ENCODE measurements at places on chromosomes 12 and 14.

DNA sequence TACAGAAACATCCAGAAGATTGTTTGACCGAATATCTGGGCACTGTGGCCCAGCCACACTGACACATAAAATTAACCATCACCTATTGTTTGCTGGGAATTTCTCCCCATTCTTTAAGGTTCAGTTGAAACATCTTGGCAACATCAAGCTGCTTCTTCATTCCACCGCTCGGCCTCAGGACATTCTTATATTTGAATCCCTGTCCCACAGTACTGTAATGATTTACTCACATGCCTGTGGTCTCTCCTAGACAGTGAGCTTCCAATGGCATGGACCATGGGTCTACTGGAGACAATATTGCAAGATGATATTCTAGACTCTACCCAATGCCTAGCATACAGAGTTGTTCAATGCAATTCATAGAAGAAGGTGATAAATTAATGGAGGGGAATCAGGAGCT is 56.1 kb downstream of the EMP1 start:
- DNase-seq = no peak

DNA sequence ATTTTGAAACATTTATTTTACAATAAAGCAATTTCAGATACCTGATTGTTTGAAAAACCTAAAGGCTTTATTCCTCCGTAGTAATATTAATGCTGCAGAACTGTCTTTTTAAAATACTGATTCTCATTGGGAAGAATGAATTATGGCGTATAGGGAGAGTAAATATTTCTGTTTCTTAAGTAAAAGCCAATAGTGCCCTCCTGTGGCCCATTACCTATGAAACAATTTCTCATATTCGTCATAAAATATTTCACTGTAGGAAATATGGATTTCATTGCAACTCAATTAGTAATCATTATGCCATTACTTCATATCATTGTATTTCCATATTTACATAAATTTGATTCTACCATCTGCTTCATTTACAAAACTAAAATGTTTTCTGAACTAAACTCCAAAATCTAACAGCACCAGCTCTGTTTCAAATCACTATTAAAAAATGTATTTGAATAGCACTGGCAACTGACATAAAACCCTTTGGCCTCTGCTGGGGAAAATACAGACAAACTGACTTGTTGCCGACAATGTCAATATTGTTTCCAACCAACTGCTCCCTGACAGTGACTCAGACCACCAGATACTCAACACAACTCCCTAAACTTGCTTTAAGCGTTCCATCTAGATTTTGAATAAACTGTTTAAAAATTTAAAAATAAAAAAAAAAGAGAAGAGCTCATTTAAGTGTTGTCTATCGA is 290.3 kb downstream of the NAV3 start:
- no peak for DNase-seq

DNA sequence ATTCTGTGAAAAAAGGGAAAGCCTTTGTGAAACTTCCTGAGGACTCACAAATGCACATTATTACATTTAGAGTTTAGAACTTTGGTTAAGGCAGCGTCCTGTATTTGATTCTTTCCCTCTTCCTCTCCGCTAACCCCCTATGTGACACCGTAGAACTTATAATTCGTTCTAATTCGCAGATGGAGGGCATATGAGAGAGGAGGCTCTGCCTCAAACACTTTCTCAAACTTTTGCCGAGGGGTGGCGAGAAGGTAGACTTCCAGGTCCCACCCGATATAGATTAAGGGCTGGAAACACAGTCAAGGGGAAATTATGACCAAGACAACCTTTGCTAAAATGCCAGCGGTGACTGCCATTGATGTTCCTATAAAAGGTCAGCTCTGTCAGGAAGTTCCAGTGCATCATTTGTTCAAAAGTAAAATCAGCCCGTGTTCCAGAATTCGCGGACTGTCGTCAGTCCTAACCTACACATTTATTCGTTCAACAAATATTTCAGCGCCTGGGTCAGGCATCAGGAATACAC is 904 bp upstream of the PAPOLA start:
- DNase-seq = no peak

GRCh38 chr12:39813776-39814175 is 194.2 kb upstream of the ABCD2 start:
- DNase-seq = no peak

DNA sequence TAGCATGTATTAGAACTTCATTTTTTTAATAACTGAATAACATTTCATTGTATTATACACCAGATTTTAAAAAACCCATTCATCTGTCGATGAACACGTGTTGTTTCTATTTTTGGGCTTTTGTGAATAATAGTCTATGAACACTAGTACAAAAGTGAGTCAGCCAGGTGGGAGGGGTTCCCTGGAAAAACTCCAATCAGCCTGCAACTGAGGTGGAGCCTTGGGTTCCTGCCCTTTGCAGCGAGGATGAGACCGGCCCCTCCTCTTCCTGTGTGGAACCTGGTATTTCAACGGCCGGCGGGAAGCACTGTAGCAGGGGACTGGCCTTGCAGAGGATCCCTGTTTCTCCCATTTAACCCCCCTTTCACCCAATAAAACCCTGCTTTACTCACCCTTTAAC is 56.1 kb downstream of the LMNTD1 start:
- DNase-seq = no peak

- DNase-seq = no peak
Observed at GRCh38 chr14:43647302-43647701, 859.8 kb downstream of the FSCB start.

DNA sequence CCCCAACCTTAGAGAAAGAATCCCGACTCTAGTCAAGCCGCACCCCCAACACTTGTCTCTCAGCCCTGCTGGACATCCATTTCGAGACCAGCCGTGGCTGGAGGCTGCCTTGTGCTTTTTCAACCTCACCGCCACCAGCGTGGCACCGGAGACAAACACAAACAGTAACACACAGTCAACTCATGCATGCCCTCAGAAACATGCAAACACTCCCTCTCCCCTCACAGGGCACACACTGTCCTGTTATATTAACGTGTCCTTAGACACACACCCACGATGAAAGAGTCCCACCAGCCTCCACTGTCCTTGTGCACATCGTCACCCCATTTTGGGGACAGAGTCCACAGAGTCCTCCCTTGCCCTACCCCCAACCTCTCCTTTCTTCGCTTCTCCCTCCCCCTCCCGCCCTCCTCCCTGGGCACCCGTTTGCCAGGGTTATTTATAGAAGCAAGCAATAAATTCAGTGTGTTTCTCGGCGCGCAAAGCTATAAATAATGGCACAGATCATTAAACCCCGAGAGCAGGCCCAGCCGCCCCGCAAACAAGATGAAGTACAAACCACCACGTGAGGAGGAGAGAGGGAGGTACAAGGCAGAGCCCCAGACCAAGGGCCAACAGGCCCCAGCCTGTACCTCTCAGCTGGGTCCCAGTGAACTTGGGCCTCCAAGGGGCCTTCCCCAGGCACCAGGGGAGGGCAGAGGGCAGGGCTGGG is 27.9 kb downstream of the SMUG1 start:
- no peak for DNase-seq

DNA sequence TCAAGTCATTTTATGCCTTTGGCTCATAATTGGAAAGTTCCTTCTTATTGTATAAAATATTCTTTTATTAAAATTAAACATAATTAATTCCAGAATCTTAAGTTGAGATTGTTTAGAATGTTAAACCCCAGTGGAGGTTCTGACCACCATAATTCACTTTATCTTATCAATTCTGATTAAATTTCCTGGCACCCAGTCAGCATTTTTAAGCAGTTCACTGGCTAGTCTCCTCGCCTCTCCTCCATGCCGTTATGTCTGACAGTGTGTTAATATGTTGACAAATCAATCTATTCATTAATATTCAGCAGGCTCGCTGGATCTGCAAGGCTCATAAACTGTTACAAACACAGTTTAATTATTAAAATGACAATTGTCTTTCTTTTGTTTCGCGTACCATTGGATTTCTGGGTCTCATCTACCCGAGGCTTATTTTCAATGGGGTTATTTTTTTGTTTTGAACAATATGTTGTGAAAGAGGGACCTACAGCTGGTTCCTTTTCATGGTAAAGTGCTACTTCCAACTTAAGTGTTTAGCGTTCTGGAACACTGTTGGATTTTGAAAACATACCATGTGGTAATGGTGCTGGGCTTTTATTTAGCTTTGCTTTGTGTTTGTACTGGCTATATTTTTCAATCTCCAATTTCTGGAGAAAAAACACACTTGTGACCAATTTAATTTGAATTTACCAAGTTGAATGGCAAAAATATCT is 339.7 kb downstream of the PRKD1 start:
- DNase-seq = no peak

GRCh38 chr12:88615490-88615889 is 35.2 kb upstream of the KITLG start:
- no peak for DNase-seq

DNA sequence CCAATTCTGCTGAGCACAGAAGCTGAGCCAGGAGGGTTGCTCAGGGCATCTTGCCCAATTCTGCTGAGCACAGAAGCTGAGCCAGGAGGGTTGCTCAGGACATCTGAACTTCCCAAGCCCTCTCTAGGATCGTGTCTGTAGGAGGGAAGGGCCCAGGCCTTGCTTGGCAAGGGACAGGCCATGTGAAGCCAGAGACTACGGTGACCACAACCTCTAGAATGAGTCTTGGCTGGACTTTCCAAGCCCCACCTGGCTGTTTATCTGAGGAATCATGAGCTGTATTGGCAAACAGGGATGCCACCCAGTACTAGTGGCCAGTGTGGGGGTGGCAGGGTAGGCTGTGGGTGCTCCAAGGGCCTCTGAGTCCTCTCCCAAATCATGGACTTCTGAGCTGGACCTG is 7.7 kb upstream of the SERPINA6 start:
- DNase-seq = no peak

DNA sequence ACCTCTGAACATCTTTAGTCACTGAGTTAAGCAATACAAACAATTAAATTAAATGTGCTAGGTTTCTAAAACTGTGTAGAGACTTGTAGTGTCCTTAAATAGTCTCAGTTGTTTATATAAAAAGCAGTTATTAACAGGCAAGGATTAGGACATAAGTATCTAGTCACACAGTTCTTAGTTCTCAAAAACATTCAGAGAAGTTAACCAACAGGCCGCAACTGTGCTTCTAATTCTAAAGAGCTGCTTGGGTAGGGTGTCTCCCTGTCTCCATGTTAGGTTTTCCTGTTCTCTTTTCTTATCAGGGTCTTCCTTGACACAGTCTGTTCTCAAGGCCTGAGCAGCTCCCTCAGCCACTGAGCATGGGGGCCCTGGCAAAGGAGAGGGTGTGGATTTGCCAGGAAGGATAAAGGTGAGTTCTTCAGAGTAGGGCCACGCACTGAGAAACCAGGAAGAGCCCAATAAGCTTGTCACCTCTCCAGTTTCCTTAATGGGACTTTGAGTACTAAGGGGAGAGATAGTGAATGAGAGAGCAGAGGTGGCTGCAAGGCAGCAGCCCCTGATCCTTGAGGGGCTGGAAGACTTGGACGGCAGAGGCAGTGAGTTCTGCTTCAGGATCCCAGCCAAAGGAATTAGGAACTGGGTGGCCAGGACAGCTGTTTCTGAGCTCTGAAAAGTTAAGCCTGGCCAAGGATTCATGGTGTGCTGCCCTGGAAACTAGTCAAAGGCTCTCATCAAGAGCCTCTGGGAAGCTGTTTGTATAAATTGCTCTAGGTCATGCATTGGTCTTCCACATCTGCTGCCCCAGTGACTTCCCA is 177.3 kb downstream of the MYRFL start:
- no peak for DNase-seq

- no peak for DNase-seq
Observed at GRCh38 chr12:117165342-117165741, 24.9 kb downstream of the FBXO21 start.

DNA sequence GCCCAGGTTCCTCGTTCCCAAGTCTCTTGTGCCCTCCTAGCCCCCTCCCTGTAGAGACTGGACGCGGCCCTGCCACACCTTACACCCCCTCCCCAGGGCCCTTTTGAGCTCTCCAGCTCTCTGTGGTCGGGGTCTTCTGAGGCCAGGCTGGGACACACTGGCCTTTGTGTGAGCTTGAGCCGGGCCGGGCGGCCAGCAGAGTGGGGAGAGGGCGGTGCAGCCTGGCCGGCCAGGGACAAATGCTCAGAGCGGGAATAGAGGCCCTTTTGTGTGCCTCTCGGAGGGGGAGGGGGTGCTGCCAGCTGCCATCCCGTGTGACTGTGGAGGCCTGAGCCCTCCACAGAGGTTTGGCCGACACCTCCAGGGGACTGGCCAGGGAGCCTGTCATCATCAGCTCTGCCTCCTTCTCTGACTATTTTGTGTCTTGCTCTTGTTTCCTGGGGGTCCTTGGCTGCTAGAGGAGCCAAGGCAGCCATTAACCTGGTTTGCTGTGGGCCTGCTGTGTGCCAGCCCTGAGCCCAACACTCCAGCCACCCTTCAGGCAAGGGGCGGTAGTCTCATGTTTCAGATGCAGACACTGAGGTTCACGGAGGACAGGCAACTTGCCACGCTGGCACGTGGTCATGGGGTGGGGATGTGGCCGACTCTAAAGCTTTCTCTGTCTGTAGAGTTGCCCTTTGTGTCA is 13.6 kb downstream of the FAM222A start:
- no peak for DNase-seq
